ENCODE measurements at places on chromosomes 2 and 18. TPM values are rescaled to one million over a fixed set of nuclear protein-coding genes. Genes with fewer than 3 reads are reported as not detected.
A peak's percentile ranks its signal among the peaks of the same experiment; 100 is the strongest.

DNA sequence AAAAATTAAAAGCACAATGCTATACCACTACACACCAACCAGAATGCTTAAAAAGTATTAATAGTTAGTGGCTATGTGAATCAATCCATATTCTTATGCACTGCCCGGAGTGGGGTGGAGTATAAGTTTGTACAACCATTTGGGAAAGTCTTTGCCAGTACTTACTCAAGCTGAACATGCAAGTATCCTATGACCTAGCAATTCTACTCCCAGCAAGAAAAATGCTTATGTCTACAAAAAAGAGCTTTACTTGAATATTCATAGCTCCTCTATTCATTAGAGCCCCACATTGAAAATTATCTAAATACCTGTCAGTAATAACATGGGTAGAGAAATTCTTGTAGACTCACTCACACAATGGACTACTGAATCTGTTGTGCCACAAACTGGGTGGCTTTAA is 21.4 kb upstream of the CNOT11 start:
- no peak for DNase-seq

- DNase-seq = no peak
Measured at GRCh38 chr2:217261452-217261851, 401.6 kb upstream of the TNP1 start.

DNA sequence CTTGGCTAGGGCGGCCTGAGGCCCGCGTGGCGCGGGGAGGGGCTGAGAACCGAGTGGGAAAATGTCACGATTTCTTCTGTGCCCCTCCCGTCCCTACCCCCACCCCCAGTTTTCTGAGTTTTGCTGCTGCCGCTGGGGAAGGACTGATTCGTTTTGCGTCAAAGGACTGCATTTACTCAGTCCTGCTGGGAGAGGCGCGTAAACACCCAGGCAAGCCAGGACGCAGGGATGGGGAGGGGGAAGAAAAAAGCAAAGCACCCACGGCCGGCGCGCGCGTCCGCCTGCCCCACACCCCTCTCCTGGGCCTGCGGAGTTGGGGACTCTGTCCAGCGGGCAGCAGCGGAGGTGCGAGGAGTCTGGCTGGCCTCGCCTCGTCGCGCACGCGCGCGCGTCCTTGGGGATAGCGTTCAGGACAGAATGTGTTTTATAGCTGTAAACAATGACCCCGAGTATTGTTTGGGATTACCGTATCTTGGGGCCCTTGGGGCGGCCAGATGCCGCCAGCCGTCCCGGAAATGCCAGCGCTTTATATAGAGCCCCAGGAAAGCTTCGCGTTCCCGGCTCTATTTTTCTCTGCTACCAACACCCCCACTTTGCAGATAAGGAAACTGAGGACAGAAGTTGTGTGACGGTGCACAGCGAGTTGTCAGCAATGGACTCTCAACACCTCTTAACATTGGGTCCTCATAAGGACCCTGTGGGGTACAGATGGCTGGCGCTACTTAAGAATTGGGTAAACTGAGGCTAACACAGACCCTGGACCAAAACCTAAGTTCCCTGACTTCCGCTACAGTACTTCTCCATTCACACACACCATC is 1.7 kb upstream of the FOSL2 start:
- no peak for DNase-seq

- no peak for DNase-seq
Measured at GRCh38 chr18:27636576-27637085, 451.5 kb upstream of the CHST9 start.

GRCh38 chr18:8601277-8602032 is 7.8 kb upstream of the RAB12 start:
- DNase-seq = no peak

GRCh38 chr2:161703863-161704262 is 79.6 kb downstream of the SLC4A10 start:
- DNase-seq = no peak

GRCh38 chr2:40540026-40540425 is 88.1 kb upstream of the SLC8A1 start:
- DNase-seq = no peak

GRCh38 chr2:73291093-73291460 is 2.3 kb downstream of the EGR4 start:
- DNase-seq = peak; percentile 66

Gene UGT1A10
- total RNA-seq = not detected

Gene MRO
- total RNA-seq = not detected

Gene DHRS9
- 2.0 TPM for total RNA-seq

Gene CKAP2L
- total RNA-seq = 50.8 TPM

All from activated naive CD4-positive, alpha-beta T cell treated with anti-CD3 and anti-CD28 coated beads for 36 hours (primary cell).